Neural crest cell (in vitro differentiated cells): ENCODE measurements at places on chromosomes 13 and 19. TPM values are rescaled to one million over a fixed set of nuclear protein-coding genes. Genes with fewer than 3 reads are reported as not detected.

DNA sequence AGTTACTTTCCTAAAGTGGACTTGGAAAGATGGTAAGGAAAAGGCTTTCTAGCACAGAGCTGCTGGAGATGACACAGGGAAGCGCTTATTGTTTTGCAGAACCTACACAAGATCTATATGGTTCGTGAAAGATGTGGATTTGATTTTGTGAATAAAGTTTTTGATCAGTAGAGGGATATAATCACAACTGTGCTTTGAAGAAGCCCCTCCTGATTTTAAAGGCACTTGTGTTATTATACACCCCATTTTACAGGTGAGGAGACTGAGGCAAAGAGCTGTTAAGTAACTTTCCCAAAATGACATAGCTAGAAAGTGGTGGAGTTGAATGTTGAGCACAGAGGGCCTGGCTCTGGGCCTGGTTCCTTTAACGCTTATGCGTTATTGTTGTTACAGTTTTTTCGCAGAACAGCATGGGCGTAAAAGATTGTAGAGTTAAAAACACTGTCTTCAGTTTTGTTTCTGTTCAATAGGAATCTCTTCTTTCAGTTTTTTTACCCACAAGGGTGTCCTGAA lies 1.4 kb downstream of the TDRD3 start:
- no peak for DNase-seq

The TMEM255B gene
- total RNA-seq = 2.4 and 2.5 TPM in 2 replicates

- no peak for DNase-seq
Measured at GRCh38 chr13:35930665-35931631, 200.2 kb downstream of the DCLK1 start.

The DLL3 gene
- total RNA-seq = 17.9 and 22.3 TPM in 2 replicates

- no peak for DNase-seq
Measured at GRCh38 chr13:96671073-96671472, 323.2 kb downstream of the OXGR1 start.

The DCT gene
- 0.12 and 0.43 TPM in 2 replicates for total RNA-seq

DNA sequence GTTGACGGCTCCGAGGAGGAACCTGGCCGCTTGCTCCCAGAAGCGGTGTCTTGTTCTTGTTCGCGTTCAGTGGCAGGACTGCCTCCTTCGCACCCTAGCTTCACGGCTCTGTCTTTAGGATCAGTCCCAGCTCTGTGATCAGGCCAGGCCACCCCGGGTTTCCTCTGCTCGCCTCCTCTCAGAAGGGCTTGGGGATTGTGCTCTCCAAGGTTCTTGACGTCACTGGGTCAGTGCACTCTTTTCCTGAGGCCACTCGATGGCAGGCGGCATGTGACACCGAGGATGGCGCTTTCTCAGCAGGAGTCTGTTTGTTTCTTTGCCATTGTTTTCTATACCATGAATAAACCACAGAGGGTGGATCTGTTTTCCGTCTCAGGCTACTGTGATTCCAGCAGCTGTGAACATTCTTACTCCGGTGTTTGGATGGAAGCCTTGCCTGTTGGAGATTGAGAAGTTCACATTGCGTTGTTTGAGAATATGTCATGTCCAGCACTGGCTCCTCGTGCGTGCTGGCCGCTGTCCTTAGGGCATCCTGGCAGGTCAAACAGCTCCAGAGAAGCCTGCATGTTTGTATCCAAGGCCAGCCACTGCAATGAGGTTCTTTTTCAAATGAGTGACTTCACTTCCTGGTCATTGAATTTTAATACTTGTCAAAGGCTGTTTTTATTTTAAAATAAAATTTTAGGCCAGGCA lies 44.5 kb downstream of the SLC7A9 start:
- peak; percentile 28 for DNase-seq

- DNase-seq = no peak
Measured at GRCh38 chr19:409516-410242, 732 bp upstream of the C2CD4C start.

The SNAPC2 gene
- total RNA-seq = 19.1 and 19.5 TPM in 2 replicates

DNA sequence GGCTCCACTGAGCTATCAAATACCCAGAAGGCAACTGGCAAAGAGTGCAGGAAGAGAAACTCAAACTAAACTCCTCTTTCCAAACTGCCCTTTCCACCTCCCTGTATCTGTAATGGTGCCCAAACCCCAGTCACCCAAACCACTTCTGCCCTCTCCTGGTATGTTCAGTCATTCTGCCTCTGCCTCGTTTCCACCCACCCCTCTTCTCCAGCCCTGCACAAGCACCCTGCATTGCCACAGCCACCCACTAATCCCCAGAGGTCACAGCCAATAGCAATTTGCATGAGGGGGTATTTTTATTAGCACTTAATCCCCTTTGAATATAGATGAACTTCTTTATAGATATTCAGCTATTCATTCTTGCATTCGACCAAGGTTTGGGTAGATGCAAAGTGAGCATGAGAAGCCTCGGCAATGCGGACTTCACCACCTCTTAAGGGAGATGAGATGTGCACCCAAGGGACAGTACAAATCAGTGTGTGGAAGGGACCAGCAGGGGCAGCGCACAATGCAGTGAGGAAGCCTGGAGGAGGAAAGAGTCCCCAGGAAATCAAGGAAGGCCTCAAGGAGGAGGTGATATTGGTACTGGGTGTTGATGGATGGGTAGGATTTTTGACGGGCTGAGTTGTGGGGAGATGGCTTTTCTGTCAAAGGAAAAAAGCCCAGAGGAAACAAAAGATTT lies 12.4 kb downstream of the TMEM272 start:
- no peak for DNase-seq

GRCh38 chr19:38744298-38744681 lies at the start of gene CAPN12:
Gene CAPN12, minus strand, starts transcription at chr19:38744474. Its CDS starts 309 bp downstream, at chr19:38744165.
- no peak for DNase-seq

GRCh38 chr13:94079876-94080275 lies 399.6 kb downstream of the DCT start:
- DNase-seq = no peak

GRCh38 chr13:71240911-71241310 lies 626.1 kb downstream of the DACH1 start:
- no peak for DNase-seq

DNA sequence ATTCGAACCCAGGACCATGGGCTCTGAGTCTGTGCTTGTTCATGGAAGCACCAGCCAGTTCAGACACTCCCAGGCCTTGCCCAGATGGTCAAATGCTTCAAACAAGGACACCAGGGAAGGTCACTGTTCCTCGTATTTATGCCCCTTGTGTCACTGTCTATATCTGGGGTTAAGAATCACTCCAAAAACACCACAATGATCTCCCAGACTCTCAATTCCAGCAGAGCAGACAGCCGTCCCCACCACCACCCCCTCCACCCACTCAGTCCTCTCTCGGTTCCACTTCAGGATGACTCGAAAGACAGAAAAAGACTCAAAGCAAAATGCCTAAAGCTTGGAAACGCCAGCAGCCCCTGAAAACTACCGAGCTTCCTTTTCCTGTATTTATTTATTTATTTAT lies 79.0 kb downstream of the INSR start:
- no peak for DNase-seq

DNA sequence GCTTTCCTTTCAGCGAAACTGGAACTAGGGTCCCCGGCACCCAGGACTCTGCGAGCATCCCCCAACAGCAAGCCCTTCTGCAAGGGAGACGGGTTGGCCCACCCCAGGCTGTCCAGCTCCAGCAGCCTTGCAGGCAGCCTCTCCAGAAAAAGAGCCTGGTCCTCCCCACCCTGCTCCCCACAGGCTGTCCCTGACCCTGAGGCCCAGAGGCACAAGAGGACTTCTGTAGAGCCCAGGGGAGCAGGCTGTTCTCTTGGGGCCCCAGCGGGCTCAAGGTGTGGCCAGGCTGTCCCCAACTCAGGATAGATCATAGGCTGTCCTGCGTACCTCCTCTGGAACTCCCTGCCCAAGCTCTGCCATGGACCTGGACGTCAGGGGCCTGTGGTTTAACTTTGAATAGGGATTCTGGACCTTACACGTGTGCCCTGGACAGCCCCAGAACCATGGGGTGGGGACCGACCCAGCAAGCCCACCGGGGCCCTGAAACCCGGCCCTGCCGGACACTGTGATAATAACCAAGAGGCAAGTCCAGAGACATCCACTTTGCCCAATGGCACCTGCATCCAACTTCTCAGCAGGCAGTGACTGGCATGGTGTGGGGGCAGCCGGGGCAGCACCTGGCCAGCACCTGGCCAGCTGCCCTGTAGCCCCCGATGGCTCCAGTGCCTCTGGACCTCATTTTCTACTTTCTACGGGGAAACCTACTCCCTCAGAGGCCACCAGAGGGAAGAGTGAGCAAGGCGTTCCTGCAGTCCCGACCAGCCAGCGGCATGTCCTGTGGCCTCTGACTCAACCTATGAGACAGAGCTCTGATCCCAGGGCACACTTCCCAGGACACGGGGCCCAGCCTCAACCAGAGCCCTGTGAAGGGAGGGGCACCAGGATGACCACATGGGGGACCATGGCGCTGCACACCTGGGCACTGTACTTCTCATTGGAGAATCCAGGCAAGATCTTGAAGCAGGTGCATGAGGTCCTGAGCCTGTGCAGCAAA lies 50.9 kb upstream of the TPM4 start:
- DNase-seq = no peak

The PRTN3 gene
- total RNA-seq = not detected in 2 replicates

The IGFL2 gene
- not detected in 2 replicates for total RNA-seq

The RASAL3 gene
- total RNA-seq = not detected in 2 replicates

The SLC1A6 gene
- 7.0 and 8.2 TPM in 2 replicates for total RNA-seq

DNA sequence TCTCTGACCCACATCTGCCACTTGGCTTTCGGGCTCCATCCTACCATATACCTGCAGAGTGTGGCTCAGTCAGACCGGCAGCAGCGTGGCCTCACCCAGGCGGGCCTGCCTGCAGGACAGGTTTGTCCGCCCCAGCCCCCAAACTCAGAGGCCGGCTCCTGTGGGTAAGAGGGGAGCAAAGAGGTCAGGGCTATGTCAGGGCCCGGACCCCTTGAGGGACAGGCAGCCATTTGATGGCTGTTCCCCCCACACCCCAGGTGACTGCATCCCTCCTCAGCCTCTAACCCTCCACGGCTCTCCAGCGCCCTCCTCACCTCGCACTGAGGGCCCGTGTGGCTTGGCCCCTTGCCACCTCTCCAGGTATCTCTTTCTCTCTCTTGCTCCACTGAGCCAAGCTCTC lies 12.3 kb upstream of the ZBTB32 start:
- no peak for DNase-seq

DNA sequence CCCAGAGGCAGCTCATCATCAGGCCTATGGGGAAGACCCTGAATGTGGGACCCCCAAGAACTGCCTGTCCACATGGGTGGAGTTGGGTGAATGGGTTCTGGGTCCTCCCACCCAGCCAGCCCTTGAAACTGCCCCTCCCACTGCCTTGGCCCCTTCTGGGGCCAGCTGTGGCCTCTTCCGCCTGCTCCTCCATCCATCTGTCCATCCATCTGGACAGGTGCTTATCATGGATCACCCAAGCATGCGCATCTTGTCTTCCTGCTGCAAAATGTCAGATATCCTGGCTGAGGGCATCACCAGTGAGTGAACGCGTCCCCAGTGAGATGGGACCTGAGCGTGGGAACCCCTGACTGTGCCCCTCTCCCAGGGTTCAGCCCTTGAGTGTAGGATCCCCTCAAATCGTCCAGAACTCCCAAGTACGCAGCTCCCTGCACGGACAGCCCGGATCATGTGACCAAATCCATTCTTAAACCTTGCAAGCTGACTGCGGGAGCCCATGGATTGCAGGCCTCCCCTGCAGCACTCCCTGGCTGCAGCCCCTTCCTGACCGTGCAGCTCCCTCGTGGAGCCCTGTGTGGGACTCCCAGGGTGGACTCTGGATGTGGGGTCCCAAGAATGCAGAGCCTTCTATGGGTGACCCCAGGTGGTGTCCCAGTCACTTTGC lies 2.0 kb downstream of the STXBP2 start:
- no peak for DNase-seq

The CGB5 gene
- not detected in 2 replicates for total RNA-seq

DNA sequence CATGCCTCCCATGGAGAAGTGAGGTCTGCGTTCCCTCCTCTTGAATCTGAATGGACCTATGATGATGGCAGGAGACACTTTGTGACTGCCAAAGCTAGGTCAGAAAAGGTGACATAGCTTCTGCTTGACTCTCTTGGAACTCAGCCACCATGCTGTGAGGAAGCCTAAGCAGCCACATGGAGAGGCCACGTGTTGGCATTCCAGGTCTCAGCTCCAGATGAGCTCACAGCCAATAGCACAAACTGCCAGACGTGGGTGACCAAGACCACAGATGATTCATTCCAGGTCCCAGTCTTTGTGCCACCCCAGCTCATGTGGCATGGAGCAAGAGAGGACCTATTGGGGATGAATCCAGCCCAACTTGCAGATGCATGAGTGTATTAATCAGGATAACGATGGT lies 8.7 kb upstream of the GGACT start:
- no peak for DNase-seq

The IL17D gene
- total RNA-seq = 7.9 and 8.4 TPM in 2 replicates

DNA sequence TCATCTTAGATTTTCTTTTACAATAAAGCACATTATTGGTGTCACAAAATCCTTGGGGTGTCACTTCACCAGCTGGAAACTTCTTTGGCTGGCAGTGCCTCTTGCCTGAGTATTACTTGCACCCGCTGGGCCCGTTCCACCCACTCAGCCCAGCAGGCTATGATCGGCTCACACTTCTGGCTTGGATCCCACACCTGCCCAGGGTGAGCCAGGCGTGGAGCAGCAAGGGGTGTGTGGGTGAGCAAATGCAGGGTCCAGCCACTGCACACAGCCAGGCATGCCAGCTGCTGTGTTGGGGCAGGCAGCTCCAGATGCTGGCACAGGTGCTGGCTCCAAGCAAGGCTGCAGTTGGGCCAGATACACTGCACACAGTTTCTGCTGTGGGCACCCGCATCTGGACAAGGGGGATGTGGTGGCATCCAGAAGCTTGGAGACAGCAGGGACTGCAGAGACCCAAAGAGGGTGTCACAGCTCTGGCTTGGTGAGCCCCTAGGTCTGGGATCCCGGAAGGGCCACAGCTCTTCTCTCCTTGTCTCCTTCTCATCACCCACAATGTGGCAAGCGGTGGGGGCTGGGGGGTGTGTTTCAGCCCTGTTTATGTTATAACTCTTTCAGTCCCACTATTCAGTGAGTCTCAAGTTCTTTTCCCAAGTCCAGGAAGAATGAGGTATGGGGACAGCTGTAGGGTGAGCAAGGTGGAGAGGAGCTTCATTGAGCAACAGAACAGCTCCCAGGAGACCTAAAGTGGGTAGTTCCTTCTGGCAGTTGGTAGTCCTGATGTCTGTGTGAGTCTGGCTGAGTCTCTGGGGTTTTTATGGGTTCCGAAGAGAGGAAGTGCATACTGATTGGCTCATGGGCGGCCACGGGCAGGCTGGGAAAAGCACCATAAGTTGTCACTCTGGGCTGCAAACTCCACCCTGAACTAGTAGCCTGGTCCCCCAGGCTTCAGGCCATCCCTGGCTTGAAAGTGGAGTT lies 25.3 kb upstream of the TBC1D4 start:
- no peak for DNase-seq

GRCh38 chr13:32284927-32285632 lies 30.1 kb downstream of the ZAR1L start:
- DNase-seq = no peak

DNA sequence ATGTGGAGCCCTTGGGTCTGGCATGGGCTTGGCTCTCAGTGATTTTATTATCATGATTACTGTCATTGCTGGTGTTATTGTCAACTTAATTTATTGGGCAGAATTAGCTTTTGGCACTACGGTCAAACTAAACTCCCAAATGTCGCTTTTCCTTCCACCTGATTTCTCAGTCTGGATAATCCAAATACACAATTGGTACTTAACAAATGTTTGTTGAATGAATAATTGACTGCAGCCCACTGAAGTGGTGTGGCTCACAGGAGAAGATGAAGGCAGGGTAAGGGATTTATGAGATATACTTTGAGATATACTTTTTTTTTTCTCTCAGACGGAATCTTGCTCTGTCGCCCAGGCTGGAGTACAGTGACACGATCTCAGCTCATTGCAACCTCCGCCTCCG lies 1.5 kb downstream of the COLGALT1 start:
- no peak for DNase-seq

GRCh38 chr13:23824371-23824770 lies 64.8 kb downstream of the MIPEP start:
- DNase-seq = no peak

The PLK5 gene
- not detected in 2 replicates for total RNA-seq

The TBXA2R gene
- 0.23 and 0.52 TPM in 2 replicates for total RNA-seq
